ENCODE measurements at places on chromosomes 1 and 21. TPM values are rescaled to one million over a fixed set of nuclear protein-coding genes. Genes with fewer than 3 reads are reported as not detected.

ANXA9 gene
- not detected for total RNA-seq

DNA sequence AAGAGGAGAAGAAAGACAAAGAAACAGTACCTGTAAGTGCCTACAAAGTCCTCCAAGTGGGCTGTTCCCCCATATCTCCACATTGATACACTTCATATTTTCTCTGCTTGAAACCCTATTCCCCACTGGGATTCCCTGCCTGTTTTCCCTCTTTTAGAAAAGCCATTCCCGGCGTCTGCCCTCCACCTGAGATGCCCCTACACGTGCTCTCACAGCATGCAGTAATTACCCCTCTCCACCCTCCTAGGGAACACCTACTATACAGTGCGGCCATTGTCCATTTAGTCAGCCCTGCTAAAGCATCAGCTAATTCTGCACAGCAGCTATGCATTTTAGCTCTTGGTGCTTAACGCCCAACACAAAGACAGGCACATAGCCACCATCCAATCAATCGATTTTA lies 135.7 kb upstream of the TIAM1 start:
- H3K4me3 ChIP-seq, result no peak overlapping the region
- H3K27ac ChIP-seq, result no peak overlapping the region
- H3K27me3 ChIP-seq, result no peaks in the 10 kb centered on the region
- H3K4me1 ChIP-seq, result no peaks in the 10 kb centered on the region

GABRD gene
- total RNA-seq, result 2.5 TPM

DENND2C gene
- total RNA-seq, result 0.54 TPM

GRCh38 chr1:116944613-116945012 lies 34.9 kb downstream of the PTGFRN start:
- no peak for DNase-seq
- peaks cover 2% of the 10 kb centered on the region for H3K27me3 ChIP-seq
- no peaks in the 10 kb centered on the region for H3K36me3 ChIP-seq
- H3K27ac ChIP-seq, result no peak overlapping the region
- no peak overlapping the region for H3K4me3 ChIP-seq

GRCh38 chr1:110434946-110435345 lies 16.0 kb upstream of the PROK1 start:
- H3K27ac ChIP-seq, result no peak overlapping the region
- DNase-seq, result no peak
- peaks cover 5% of the 10 kb centered on the region for H3K4me1 ChIP-seq

- no peak for DNase-seq
- peaks cover 1% of the 10 kb centered on the region for H3K27me3 ChIP-seq
- no peaks in the 10 kb centered on the region for H3K36me3 ChIP-seq
- H3K4me1 ChIP-seq, result peaks cover 19% of the 10 kb centered on the region
- H3K27ac ChIP-seq, result no peak overlapping the region
- no peak overlapping the region for H3K4me3 ChIP-seq
Observed at GRCh38 chr1:219126377-219126776, 47.3 kb upstream of the LYPLAL1 start.

DNA sequence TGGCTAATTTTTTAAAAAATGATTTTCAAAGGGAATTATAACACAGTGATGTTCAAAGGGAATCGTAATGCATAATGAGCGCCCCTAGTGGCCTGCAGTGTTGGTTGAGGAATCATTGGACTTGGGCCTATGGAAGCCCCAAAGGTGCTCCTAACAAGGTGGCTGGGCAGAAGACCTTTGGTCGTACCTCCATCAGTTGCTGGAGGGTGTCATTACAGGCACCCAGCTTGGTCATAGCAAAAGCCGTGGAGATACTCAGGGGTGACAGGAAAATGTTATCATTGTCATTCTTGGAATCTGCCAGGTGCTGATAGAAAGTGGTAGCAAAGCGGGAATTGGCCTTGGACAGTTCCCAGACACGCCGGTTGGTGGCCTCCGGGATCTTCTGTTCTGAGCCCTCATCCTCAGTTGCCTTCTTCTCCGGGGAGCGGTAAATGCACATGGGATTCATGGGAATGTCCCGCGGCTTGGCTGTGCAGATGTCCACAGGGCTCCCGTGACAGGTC lies 2.7 kb downstream of the SERPINC1 start:
- no peak overlapping the region for H3K27ac ChIP-seq
- H3K36me3 ChIP-seq, result no peaks in the 10 kb centered on the region
- DNase-seq, result peak; percentile 44
- H3K4me1 ChIP-seq, result no peaks in the 10 kb centered on the region
- no peak overlapping the region for H3K4me3 ChIP-seq

- H3K27ac ChIP-seq, result no peak overlapping the region
- no peak for DNase-seq
- H3K4me1 ChIP-seq, result peaks cover 2% of the 10 kb centered on the region
Observed at GRCh38 chr1:6460301-6461050, 5.5 kb downstream of the TNFRSF25 start.

DNA sequence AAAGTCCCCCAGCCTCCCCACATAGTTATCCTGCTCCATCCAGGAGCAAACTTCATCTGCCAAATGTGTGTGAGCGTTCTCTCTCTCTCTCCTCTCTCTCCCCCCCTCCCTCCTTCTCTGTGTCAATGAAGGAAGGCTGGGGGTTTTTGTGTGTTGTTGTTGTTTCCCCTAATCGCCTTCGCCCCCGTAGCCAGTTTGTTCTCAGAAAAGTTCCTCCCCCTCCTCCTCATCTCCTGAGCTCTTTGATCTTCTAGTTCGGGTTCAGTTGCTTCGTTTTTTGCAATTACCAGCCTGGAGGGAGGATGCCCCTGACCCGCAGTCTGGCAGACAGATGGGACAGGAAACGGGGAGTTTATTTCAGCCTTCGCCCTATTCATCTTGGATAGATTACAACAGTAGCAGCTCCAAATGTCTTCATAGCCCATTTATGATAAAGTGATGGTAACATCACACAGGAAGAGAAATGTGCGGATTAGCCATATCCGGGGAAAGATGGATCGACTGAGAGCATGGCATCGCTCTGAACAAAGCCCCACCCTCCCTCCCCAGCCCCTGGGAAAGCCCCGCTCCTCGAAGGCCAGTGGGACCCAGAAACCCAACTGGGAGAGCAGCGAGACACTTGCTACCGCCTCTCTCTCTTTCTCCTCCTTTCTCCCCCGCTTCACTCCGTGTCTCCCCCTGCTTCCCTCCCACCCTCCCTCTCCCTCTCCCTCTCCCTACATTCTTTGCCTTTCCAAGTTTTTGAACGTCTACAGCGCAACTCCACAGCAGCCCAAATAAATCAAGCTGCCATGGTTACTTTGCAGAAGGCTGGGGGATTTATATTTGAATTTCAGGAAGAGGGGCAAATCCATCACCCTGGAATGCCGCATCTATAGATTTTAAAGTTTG lies 139.7 kb upstream of the ARHGEF16 start:
- DNase-seq, result no peak
- H3K27me3 ChIP-seq, result peaks cover 7% of the 10 kb centered on the region
- H3K4me3 ChIP-seq, result peak overlapping the region; percentile 11
- H3K27ac ChIP-seq, result no peak overlapping the region
- peaks cover 12% of the 10 kb centered on the region for H3K4me1 ChIP-seq

- no peak for DNase-seq
- H3K4me3 ChIP-seq, result no peak overlapping the region
- no peak overlapping the region for H3K27ac ChIP-seq
- H3K4me1 ChIP-seq, result no peaks in the 10 kb centered on the region
Observed at GRCh38 chr1:81032973-81033425, 767.7 kb upstream of the ADGRL2 start.

C1orf210 gene
- total RNA-seq, result not detected

GRCh38 chr1:221521686-221522085 lies 220.2 kb downstream of the DUSP10 start:
- no peaks in the 10 kb centered on the region for H3K27me3 ChIP-seq
- no peak overlapping the region for H3K27ac ChIP-seq
- no peak for DNase-seq
- H3K36me3 ChIP-seq, result no peaks in the 10 kb centered on the region

DNA sequence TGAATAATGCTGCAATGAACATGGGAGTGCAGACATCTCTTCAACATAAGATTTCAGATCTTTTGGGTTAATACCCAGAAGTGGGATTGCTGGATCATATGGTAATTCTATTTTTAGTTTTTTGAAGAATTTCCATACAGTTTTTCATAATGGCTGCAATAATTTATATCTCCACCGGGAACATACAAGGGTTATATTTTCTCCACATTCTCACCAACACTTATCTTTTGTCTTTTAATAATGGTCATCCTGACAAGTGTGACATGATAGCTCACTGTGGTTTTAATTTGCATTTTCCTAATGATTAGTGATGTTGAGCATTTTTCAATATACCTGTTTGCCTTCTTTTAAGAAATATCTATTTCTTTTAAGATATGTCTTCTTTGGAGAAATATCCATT lies 44.5 kb upstream of the WARS2 start:
- no peak for DNase-seq
- H3K4me3 ChIP-seq, result no peak overlapping the region
- H3K27me3 ChIP-seq, result peaks cover 2% of the 10 kb centered on the region
- H3K36me3 ChIP-seq, result peaks cover 2% of the 10 kb centered on the region
- H3K27ac ChIP-seq, result no peak overlapping the region
- no peaks in the 10 kb centered on the region for H3K4me1 ChIP-seq

DNA sequence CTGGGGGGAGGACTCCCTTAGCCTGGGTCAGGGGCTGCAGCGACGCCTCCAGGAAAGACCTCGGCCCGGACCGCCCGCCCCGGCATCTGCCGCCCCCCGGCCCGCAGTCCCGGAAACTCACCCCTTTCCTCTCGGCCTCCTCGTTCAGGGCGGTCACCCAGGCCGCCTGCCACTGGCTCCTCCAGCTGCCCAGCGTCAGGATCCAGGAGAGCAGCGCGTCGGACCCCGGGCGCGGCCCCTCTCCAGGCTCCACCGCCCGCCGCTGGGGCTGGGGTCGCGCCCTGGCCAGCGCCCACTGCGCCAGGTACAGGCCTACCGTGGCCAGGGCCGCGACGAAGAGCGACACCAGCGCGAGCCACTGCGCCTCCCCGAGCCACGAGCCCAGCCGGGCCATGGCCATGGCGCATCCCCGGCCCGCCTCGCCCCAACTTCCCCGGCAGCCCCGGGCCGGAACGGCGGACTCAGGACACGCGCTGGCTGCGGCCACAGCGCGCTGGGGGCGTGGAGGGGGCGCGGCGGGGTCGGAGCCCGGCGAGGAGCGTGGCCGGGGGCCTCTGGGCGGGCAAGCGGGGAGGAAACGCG lies 478 bp downstream of the C2CD2 start:
- no peak overlapping the region for H3K27ac ChIP-seq
- H3K4me3 ChIP-seq, result no peak overlapping the region
- H3K36me3 ChIP-seq, result no peaks in the 10 kb centered on the region
- peak; percentile 33 for DNase-seq
- H3K4me1 ChIP-seq, result peaks cover 5% of the 10 kb centered on the region
- H3K27me3 ChIP-seq, result peaks cover 15% of the 10 kb centered on the region

DNA sequence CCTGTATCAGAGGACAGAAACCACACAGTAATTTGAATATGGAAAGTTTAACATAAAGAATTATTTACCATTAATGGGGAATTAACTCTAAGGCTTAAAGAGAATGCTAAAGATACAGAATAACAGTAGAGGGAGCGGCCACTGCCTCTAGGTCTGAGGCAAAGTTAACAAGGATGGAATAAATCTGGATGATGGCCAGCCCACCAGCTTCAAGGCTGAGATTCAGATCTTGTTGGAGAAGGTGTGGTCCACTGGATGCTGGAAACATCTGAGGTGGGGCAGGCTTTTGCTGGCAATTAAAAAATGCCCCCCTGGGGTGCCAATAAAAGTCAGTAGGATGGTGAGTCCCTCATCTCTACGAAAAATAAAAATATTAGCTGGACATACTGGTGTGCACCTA lies 29.4 kb downstream of the ZMYM4 start:
- H3K4me3 ChIP-seq, result no peak overlapping the region
- no peaks in the 10 kb centered on the region for H3K4me1 ChIP-seq
- no peak for DNase-seq
- no peak overlapping the region for H3K27ac ChIP-seq
- H3K27me3 ChIP-seq, result peaks cover 2% of the 10 kb centered on the region
- no peaks in the 10 kb centered on the region for H3K36me3 ChIP-seq

- no peak for DNase-seq
- H3K36me3 ChIP-seq, result peaks cover 5% of the 10 kb centered on the region
- H3K4me1 ChIP-seq, result no peaks in the 10 kb centered on the region
Observed at GRCh38 chr1:19577561-19577960, 66.5 kb upstream of the NBL1 start.

DNA sequence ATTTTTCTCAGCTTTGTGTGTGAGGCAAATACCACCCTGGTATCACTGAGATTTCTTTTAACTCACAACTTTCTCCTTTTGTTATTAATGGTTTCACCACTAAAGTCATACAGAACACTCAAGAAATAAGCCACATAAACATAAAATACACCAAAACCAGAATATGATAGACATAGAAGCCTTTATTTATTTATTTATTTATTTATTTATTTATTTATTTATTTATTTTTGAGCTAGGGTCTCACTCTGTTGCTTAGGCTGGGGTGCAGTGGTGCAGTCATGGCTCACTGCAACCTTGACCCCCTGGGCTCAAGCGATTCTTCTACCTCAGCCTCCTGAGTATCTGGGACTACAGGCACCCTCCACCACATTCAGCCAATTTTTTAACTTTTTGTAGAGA lies 12.5 kb downstream of the KRTAP8-1 start:
- H3K4me1 ChIP-seq, result no peaks in the 10 kb centered on the region
- no peak for DNase-seq
- no peak overlapping the region for H3K27ac ChIP-seq
- no peak overlapping the region for H3K4me3 ChIP-seq
- H3K27me3 ChIP-seq, result peaks cover 5% of the 10 kb centered on the region

TDRD5 gene
- not detected for total RNA-seq

DNA sequence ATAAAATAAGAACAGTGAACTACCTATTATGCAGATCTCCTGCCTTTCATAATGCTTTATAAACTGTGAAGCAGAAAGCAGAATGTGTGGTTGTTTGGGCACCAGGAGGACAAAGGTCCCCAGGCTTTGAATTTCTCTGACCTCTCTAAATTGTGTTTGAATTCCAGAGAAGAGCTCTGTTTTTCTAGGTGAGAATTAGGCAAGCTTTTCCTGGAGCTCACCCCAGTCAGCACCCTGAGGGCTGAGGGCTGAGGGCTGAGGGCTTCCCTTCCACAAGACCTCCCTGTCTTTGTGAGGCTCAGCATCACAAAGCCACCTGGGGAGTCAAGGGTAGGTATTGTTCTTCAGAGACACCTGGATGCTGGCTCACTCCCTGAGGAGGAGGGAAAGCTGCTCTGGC lies 45.5 kb upstream of the LRIG2 start:
- no peaks in the 10 kb centered on the region for H3K4me1 ChIP-seq
- DNase-seq, result no peak
- no peak overlapping the region for H3K27ac ChIP-seq
- no peaks in the 10 kb centered on the region for H3K27me3 ChIP-seq

- H3K36me3 ChIP-seq, result no peaks in the 10 kb centered on the region
- peaks cover 5% of the 10 kb centered on the region for H3K27me3 ChIP-seq
- DNase-seq, result no peak
- H3K4me1 ChIP-seq, result no peaks in the 10 kb centered on the region
- H3K4me3 ChIP-seq, result no peak overlapping the region
Observed at GRCh38 chr21:35324372-35325220, 275.5 kb upstream of the RUNX1 start.
